ENCODE measurements at places on chromosomes 4 and X.

DNA sequence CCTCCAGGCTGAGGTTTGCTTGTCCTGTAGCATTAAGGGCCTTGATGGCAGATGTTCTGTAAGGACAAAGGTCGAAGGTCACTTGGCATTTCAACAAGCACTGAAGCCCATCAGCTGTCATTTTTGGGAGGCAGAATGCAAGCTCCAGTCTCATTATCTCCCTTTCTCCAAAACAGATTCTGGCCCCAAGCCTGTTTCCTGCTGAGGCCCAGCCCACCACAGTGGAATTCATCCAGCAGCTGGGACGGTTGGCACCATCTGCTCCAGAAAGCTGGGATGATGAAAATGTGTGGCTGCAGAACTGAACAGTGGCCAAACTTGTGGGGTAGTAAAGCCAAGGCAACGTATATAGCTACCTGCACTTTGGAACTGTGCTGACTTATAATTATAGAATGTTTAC is 17.7 kb upstream of the PPEF2 start:
- DNase-seq, result no peak

DNA sequence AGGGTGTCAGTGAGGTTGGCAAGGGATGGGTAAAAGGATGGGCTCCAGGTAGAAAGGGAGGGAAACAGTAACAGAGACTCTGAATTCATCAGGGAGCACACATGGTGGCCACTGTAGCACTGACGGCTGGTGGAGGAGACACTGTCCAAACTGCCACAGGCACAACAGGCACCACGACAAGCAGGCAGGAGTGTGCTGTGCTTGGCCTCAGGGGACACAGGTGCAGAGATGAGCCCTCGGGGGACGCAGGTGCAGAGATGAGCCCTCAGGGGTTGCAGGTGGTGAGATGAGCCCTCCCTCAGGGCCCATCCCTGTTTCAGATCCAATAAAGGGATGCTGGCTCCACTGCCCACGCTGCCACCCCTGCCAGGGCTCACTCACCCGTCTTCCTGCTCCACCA is 7.6 kb downstream of the PDE6B start:
- DNase-seq, result no peak

DNA sequence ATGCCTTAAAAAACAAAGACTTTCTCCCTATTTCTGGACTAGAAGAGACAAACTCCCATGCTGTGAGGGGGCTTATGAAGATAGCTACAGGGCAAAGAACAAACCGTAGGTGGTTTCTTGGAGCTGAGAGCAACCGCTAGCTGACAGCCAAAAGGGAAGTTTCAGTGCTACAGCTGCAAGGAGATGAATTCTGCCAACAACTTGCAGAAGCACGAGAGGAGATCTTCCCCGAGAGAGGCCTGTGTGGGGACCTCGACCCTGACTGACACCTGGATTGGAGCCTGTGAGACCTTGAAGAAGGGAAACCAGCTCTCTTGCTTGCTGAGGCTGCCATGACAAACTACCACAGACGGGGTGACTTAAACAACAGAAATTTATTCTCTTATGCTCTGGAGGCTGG is 183.8 kb upstream of the VCX3A start:
- DNase-seq, result no peak

GRCh38 chr4:85430697-85431096 is 44.3 kb upstream of the ARHGAP24 start:
- DNase-seq, result no peak

GRCh38 chrX:38803588-38804431 is 2.6 kb downstream of the MID1IP1 start:
- DNase-seq, result no peak

GRCh38 chrX:46561824-46562657 is 11.5 kb upstream of the CHST7 start:
- DNase-seq, result peak; percentile 6

DNA sequence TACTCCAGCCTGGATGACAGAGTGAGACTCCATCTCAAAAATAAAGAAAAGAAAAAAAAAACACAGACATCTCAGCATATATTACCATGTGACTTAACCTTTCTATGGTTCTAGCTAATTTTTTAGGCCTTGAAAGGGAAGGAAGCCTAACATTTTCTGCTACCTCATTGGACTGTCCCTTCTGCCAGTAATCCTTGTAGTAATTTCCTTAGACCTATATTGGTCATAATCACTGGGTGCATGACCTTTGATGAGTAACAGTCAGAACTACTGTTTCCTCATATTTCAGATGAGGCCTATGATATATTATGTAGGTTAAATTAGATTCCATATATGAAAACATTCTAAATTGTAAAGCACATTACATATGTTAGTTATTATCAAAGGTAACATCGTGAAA is 9.6 kb downstream of the XIAP start:
- no peak for DNase-seq

- no peak for DNase-seq
Measured at GRCh38 chr4:104128850-104129213, 365.9 kb downstream of the CXXC4 start.

DNA sequence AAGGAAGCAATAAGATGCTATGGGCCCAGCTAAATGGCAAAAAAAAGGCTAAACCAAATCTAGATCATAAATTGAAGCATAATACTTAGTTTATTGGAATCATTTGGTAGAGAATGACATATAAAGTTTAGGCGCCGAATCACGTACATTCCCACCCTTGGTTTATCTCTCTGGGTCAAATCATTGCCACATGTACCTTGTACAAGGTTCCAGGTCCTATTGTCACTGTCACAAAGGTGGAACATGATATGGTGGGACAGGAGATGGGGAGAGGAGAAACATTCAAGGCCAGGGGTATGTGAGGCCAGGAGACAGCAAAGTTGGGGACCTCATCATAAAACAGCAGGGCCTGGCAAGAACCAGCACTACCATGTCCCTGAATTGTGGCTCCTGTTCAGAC is 13.4 kb downstream of the MAML3 start:
- DNase-seq, result no peak

- DNase-seq, result no peak
Measured at GRCh38 chrX:12681047-12681446, 110.2 kb upstream of the PRPS2 start.

- no peak for DNase-seq
Measured at GRCh38 chrX:68895341-68895755, 66.5 kb downstream of the EFNB1 start.

Data from NCI-H187 (cell line).